ENCODE measurements at places on chromosomes 7 and 10. TPM values are rescaled to one million over a fixed set of nuclear protein-coding genes. Genes with fewer than 3 reads are reported as not detected.

ANKRD61 gene
- not detected for total RNA-seq

NPFFR1 gene
- total RNA-seq, result 0.13 TPM

EMX2 gene
- total RNA-seq, result not detected

AGR2 gene
- total RNA-seq, result 2.6 TPM

GFRA1 gene
- total RNA-seq, result 4.6 TPM

- peak overlapping the region; percentile 49 for H3K4me3 ChIP-seq
- no peaks in the 10 kb centered on the region for H3K27me3 ChIP-seq
- DNase-seq, result peak; percentile 79
These were observed 435 bp upstream of the PWWP2B start for GRCh38 chr10:132396494-132397035.

DNA sequence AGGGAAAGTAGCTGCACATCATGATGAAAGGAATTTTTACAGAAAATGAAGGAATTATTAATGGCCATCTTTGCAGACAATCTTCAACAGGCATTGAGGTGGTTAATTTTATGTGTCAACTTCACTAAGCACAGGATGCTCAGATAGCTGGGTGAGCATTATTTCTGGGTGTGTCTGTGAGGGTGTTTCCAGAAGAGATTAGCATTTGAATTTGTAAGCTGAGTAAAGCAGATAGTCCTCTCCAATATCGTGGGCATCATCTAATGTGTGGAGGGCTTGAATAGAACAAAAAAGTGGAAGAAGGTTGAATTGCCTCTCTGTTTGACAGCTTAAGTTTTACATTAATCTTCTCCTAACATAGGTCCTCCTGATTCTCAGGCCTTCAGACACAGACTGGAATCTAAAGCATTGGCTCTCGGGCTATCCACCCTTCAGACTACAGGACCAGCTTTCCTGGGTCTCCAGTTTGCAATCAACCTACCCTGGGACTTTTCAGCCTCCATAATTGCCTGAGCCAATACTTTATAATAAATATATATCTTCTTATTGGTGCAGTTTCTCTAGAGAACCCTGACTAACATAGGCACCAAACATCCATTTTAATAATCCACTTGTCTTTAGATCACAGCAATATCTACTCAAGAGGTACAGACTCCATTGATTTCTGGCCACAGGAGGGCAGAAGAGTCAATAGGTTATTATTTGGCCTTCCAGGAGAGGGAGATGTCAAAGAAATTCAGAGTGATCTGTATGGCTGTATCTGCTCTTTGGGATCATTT is 10.5 kb upstream of the CRPPA start:
- no peaks in the 10 kb centered on the region for H3K36me3 ChIP-seq
- H3K4me3 ChIP-seq, result no peak overlapping the region
- no peaks in the 10 kb centered on the region for H3K4me1 ChIP-seq
- peak; percentile 19 for DNase-seq

DNA sequence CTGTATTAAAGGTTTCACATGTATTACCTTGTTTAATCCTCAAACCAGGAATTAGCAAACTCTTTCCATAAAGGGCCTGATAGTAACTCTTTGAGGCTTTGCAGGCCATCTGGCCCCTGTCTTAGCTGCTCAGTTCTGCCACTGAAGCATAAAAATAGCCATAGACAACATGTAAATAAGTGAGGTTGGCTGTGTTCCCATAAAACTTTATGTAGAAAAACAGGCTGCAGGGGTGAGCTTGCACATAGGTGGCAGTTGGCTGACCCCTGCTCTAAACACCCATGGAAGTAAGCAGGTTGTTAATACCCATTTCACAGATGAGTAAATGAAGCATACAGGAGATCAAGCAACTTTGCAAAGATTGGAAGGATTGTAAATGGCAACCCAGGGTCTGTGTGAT is 1279.2 kb upstream of the AUTS2 start:
- no peak overlapping the region for H3K4me3 ChIP-seq
- no peak overlapping the region for H3K27ac ChIP-seq
- H3K36me3 ChIP-seq, result no peaks in the 10 kb centered on the region
- H3K4me1 ChIP-seq, result peaks cover 36% of the 10 kb centered on the region

- H3K27me3 ChIP-seq, result no peaks in the 10 kb centered on the region
- no peak overlapping the region for H3K27ac ChIP-seq
- no peak overlapping the region for H3K4me3 ChIP-seq
- peaks cover 4% of the 10 kb centered on the region for H3K4me1 ChIP-seq
- DNase-seq, result no peak
These were observed 77.3 kb downstream of the JMJD1C start for GRCh38 chr10:63388421-63389031.

DNA sequence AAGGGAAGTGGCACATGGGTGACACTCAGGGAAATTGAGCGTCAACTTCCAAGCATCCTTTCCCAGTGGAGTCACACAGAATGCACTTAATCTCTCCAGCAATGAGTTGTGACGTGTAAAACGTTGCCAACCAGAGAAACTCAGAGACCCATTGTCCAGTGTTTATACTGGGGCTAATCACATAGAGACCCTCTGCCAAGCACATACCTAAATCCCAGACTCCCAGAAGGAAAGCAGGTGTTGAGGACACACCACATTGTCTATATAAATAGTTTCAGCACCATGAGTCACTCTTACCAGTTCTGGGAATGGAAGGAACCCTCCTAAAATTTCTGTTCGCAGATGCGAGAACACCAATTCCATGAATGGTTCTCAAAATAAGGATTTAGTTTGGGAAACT is 76.4 kb upstream of the BET1 start:
- H3K27me3 ChIP-seq, result no peaks in the 10 kb centered on the region
- no peak overlapping the region for H3K27ac ChIP-seq
- DNase-seq, result no peak
- no peaks in the 10 kb centered on the region for H3K4me1 ChIP-seq
- no peaks in the 10 kb centered on the region for H3K36me3 ChIP-seq
- H3K4me3 ChIP-seq, result no peak overlapping the region

DNA sequence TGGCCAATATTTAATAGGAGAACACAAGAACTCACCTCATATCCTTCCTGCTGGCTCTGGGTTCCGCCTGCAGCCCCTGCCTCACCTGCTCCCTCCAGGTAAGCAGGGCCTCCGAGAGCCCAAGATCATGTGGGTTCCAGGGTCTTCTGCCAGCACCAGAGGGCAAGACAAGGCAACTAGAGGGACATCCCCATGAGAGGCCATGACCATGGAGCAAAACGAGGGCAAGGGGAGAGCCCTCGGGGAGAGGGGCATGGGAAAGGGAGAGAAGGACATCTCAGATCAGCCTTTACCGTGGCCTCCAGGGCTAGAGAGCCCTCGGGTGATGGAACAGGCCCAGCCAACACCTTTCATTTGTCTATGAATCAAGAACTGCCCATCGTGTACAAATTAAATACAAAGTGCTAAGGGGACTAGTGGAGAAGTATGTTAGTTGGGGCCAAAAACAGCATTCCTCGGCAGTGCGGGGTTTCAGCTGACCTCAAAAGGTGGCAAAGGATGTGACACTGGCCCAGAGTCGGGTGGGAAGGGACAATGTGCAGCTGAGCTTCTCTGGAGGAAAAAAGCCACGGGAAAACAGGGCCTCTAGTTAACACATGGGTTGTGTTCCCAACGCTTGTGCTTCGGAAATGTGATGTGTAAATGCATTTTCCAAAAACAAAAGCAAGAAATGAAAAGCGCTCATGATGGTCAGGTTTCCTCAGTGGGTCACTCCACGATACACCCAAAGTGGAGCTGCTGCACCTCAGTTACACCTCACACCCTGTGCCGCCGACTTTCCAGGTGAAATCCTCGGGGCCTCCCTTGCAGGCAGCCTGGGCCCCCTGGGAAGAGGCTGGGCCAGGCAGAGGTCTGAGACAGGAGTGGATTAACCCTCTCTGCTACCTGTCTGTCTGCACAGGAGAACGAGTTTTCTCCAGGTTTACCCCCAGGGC is 2.0 kb downstream of the AOC1 start:
- H3K36me3 ChIP-seq, result no peaks in the 10 kb centered on the region
- no peaks in the 10 kb centered on the region for H3K27me3 ChIP-seq
- no peak for DNase-seq
- no peaks in the 10 kb centered on the region for H3K4me1 ChIP-seq

GRCh38 chr7:140209866-140210609 is 33.3 kb upstream of the KDM7A start:
- H3K27me3 ChIP-seq, result no peaks in the 10 kb centered on the region
- no peak overlapping the region for H3K4me3 ChIP-seq
- H3K36me3 ChIP-seq, result no peaks in the 10 kb centered on the region
- peaks cover 17% of the 10 kb centered on the region for H3K4me1 ChIP-seq

- no peaks in the 10 kb centered on the region for H3K36me3 ChIP-seq
- peak; percentile 82 for DNase-seq
- no peak overlapping the region for H3K4me3 ChIP-seq
- H3K4me1 ChIP-seq, result peaks cover 50% of the 10 kb centered on the region
These were observed 61.1 kb downstream of the JCAD start for GRCh38 chr10:29998142-29998808.

DNA sequence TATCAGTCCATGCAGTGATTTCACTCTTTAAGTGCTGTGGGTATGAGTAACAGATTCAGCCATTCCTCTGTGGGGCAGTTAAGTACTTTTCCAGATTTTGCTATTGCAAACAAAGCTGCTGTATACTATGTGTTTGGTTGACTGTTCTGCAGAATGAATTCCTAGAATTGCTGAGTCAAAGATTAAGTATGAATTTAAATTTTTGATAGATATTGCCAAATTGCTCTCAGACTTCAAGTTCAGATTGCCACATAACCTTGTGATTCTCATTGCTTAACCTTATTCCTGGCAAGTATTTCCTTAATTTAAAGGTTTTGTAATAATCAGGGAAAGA is 21.6 kb upstream of the SAR1A start:
- no peaks in the 10 kb centered on the region for H3K27me3 ChIP-seq
- no peak overlapping the region for H3K27ac ChIP-seq
- H3K4me1 ChIP-seq, result peaks cover 2% of the 10 kb centered on the region
- DNase-seq, result no peak

DNA sequence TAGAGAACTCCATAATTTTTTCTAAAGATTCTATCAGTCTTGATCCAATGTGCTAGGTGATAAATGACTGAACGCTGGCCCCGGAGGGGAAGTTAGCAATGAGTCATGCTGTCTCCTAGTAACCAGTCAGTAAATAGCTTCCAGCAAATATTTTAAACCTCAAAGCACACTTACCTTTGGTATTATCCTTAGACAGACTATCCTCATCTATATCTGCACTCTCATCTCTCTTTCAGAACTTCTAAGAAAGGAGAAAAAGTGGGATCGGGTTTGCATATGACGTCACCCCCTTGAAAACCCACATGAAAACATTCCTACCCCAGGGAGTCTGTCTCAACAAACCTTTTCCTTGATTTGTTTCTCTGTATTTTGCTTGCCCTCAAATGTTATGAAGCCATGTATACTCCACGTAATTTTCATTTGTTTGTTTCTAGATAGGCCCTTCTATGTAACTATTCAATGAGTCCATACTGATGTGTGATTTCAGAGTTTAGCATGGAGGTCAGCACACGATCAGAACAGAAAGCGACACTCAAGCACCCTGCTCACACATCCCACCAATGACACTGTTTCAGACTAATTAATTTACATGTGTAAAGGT is 174.9 kb upstream of the NRP1 start:
- H3K27me3 ChIP-seq, result no peaks in the 10 kb centered on the region
- H3K36me3 ChIP-seq, result no peaks in the 10 kb centered on the region
- H3K27ac ChIP-seq, result peak overlapping the region; percentile 10
- H3K4me3 ChIP-seq, result no peak overlapping the region

- H3K36me3 ChIP-seq, result no peaks in the 10 kb centered on the region
- no peaks in the 10 kb centered on the region for H3K27me3 ChIP-seq
- no peak overlapping the region for H3K27ac ChIP-seq
- no peak overlapping the region for H3K4me3 ChIP-seq
- H3K4me1 ChIP-seq, result no peaks in the 10 kb centered on the region
These were observed 16.1 kb upstream of the HIBADH start for GRCh38 chr7:27678617-27679260.

DNA sequence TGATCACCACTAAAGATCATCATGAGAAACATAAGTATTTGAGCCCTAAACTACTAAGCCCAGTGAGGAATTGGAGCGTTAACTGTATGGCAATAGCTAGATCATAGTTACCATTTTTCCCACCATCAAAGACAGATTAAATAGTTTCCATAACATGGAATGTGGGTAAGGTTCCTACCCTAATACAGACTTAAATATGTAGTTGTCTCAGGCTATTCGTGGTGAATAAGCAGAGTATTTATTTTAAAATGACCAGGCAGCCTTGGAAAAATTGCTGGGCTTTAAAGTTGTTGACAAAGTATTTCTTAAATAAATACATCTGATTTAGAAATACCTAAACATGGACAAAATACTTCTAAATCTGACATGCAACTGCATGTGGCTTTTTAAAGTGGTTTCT is 106.8 kb downstream of the NT5C2 start:
- DNase-seq, result no peak
- H3K4me1 ChIP-seq, result no peaks in the 10 kb centered on the region
- peaks cover 62% of the 10 kb centered on the region for H3K36me3 ChIP-seq
- no peaks in the 10 kb centered on the region for H3K27me3 ChIP-seq
- no peak overlapping the region for H3K27ac ChIP-seq
- no peak overlapping the region for H3K4me3 ChIP-seq

- peak; percentile 68 for DNase-seq
- peaks cover 51% of the 10 kb centered on the region for H3K4me1 ChIP-seq
- H3K27ac ChIP-seq, result peak within 1 kb of the TSS; percentile 99
- peak within 1 kb of the TSS; percentile 89 for H3K4me3 ChIP-seq
- no peaks in the 10 kb centered on the region for H3K36me3 ChIP-seq
These were observed at the start of gene PBLD for GRCh38 chr10:68332259-68333057. TSS of gene PBLD (minus strand) at chr10:68332928. CDS start at chr10:68306844, 26,084 bp downstream.

DNA sequence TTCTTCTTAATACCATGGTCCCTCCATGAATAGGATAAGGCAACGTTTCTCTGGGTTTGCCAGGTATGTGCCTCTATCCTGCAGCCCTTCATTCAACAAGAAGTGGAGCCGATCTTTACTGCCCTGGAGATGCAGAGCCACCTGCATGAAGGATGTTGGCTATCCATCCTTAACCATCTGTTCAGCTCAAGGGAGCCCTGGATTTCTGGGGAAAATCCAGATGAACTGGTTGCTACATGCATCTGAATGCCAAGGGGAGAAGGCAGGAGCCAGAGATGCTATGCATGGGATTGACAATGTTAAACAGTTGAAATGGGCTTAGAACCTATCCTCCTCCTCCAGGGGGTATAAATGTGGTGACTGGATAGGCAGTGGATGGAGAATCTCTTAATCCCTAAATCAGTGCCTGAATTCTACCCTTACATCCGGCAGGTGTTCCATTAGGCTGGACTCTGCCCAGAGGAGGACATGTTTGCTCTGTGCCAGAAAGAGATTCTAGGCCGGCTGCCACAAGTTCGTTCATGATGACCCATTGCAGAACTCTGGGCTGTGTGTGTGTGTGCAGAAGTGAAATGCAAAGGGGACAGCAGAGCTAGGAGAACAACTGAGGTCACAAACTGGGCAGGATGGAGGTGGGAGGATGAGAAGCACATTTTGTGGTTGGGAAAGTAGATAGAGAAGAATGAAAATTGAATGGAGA is 15.6 kb downstream of the CPED1 start:
- no peaks in the 10 kb centered on the region for H3K36me3 ChIP-seq
- no peak overlapping the region for H3K4me3 ChIP-seq
- DNase-seq, result no peak
- H3K27ac ChIP-seq, result no peak overlapping the region
- H3K27me3 ChIP-seq, result no peaks in the 10 kb centered on the region

- H3K27me3 ChIP-seq, result no peaks in the 10 kb centered on the region
- no peak overlapping the region for H3K4me3 ChIP-seq
- H3K36me3 ChIP-seq, result no peaks in the 10 kb centered on the region
These were observed 124.3 kb downstream of the SKIDA1 start for GRCh38 chr10:21401196-21401595.

- H3K4me1 ChIP-seq, result no peaks in the 10 kb centered on the region
- H3K36me3 ChIP-seq, result no peaks in the 10 kb centered on the region
- no peak overlapping the region for H3K4me3 ChIP-seq
- DNase-seq, result no peak
- no peak overlapping the region for H3K27ac ChIP-seq
- H3K27me3 ChIP-seq, result no peaks in the 10 kb centered on the region
These were observed 1289.7 kb upstream of the SORCS1 start for GRCh38 chr10:108454224-108454623.

All from thyroid gland (tissue), 4 donors.